RPMI8226 (cell line): ENCODE measurements at places on chromosomes 4 and X.

GRCh38 chrX:63686878-63687714, 97.9 kb downstream of the ARHGEF9 start:
- peak; percentile 16 for DNase-seq

DNA sequence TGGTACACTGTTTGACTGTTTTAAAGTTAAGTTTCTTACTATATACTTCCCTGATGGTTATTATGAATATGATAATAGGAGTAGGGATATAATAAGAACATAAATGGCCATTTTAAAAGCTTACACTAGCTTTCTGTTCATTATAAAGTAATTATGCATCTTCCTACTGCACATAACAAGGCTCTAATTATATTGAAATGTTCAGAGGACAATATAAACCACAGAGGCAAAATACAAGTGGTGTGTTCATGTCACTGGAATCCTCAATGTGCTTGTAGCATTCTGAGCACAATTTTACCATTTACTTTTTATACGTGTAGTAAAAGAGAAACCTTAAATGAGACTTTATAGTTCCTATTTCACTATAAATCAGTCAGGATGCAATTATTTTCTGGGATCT, 268.3 kb downstream of the TMA16 start:
- DNase-seq: no peak

GRCh38 chr4:90113881-90114457, 13.2 kb upstream of the CCSER1 start:
- DNase-seq: no peak

- DNase-seq: no peak
Observed at GRCh38 chr4:159547645-159548308, 444.9 kb downstream of the RAPGEF2 start.

- DNase-seq: no peak
Observed at GRCh38 chr4:123415576-123415975, 19.0 kb downstream of the SPRY1 start.

DNA sequence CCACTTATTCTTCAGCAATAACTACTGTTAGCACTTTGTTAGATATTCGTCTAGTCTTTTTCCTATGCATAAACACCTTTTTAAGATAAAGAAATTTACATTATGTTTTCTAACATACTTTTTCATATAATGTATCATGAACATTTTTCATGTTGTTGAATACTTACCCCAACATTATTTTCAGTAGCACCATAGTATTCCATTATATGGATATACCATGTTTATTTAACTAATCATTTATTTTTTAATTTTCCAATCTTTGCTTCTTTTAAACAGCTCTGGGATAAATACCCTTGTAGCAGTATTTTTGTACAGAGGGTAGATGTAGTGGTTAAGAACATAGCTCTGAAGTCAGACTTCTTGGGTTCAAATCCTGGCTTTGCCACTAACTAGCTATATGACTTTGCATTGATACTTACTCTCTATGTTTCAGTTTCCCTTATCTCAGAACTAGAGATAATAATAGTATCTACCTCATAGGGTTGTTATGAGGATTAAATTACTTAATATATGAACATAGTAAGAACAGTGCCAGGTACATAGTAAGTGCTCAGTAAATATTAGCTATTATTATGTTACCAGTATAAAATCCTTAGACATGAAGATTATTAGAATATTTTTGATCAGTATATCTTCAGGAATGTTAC, 11.3 kb downstream of the EXOC1 start:
- DNase-seq: no peak

DNA sequence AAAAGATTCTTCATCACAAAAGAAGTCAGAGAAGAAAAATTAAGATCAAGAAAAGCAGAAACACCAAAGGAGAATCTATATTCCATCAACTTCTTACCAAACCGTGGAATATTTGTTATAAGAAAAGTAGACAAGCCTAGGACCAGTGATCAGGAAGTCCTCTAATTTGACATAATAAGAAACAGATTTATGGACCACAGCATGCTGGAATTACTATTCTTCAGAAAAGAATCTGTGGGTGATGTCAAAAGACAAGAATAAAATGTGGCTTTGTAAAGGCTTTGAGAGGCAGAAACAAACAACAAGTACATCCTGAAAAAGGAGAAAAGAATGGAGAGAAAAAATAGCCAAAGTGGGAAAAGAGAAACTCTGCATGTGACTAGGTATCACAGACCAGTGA, 123.3 kb downstream of the SLC10A7 start:
- DNase-seq: no peak

GRCh38 chrX:20267607-20267930, 860 bp upstream of the RPS6KA3 start:
- DNase-seq: no peak

DNA sequence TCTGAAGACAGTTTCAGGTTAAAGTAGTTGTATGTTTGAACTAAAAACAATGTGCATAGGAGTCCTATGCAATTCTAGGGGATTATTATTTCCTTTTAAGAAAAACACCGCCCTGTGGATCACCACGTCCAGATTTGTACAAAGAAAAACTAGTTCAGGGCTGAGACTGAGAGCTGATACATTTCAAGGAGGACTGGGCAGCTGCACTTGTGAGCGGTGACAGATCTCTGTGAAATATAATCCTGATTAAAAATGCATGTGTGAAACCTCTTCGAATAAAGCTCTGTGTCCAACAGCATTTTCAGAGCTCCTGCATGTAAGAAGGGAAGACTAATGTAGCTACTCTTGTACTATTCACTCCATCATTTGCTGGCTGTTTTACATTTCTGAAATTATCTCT, 365.8 kb upstream of the PITX2 start:
- no peak for DNase-seq

DNA sequence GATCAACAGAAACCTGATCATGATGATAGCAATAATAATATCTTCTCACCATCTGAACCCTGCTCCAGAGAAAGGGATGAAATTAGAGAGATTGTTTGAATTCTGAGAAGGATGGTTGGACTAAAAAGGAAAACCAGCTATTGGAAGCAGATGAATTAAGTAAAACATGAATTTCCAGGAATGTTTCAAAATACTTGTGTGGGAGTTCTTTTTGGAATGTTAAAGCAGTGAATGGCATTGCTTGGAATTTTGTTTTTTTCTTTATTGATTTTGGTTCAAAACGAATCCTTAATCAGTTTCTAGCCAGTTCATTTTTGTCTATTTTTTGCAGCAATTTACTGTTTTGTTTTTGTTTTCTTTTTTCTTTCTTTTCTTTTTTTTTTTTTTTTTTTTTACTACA, 150.3 kb downstream of the NHS start:
- DNase-seq: no peak

DNA sequence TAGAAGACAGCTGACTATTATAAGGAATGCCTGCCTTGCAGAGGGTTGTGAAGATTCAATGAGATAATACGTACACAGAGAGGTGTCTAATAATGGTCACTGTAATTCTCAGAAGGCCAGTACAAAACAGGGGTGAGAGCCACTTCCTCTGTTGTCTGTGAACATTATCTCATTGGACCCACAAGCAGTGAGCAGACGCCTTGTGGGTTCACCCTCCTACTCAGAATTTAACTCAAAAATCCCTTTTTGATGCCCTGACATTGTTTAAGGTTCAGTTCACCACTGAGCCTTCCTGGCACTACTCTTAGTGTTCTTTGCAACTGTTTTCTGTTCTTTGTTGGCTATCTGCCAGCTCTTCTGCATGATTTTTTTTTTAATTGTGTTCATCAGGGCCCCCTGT, 467.4 kb downstream of the BCOR start:
- DNase-seq: no peak

GRCh38 chr4:133278591-133278990, 129.5 kb downstream of the PCDH10 start:
- DNase-seq: no peak

DNA sequence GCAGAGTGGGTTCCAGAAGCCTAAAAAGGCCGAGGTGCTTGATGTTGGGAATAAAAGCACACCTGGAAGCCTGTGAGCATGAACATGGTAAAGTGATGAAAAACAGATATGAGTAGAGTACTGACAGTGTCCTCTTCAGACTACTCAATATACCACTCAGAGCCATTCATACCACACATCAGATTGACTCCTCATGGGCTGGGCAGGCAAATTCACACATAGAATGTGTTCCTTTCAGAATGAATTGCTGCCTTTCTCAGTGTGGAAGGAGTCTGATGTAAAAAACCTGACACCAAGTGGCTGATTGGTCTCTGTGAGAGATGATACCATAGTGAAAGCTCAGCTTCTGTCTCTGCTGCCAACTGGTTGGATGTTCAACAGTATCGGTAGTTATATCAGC, 442.7 kb downstream of the RAPGEF2 start:
- DNase-seq: no peak

DNA sequence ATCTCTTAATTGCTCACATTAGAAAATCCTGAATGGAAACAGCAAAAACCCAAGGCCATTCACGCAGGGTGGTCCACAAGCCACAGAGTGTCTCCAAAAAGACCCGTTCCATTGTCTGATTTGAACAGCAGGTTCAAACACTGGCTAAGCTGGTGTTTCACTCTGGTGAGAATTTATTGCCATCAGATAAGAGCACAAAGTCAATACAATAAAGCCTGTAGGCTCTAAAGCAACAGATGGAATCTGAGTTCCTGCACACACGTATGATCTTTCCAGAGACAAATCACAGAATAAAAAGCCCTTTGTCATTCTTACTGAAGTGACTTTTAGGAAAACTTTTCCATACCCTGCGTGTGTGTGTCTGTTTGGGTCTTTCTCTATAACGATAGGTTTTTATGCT, 5.1 kb upstream of the SFRP2 start:
- no peak for DNase-seq

GRCh38 chrX:111874241-111874640, 1.7 kb upstream of the TRPC5OS start:
- DNase-seq: no peak

- DNase-seq: no peak
Observed at GRCh38 chr4:162406637-162407365, 243.0 kb upstream of the FSTL5 start.

- DNase-seq: no peak
Observed at GRCh38 chr4:48909697-48910096, 3.1 kb upstream of the OCIAD2 start.

- no peak for DNase-seq
Observed at GRCh38 chrX:16975233-16975632, 28.8 kb downstream of the REPS2 start.

GRCh38 chr4:31678356-31678755, 958.2 kb downstream of the PCDH7 start:
- no peak for DNase-seq

GRCh38 chr4:83108101-83108861, 6.2 kb downstream of the PLAC8 start:
- no peak for DNase-seq
